ENCODE measurements at places on chromosomes 2 and 18.

GRCh38 chr2:204268458-204268857 is 276.8 kb upstream of the PARD3B start:
- DNase-seq = no peak

- no peak for DNase-seq
Observed at GRCh38 chr2:109144271-109144670, 15.3 kb downstream of the SH3RF3 start.

- no peak for DNase-seq
Observed at GRCh38 chr2:180319586-180320405, 312.7 kb upstream of the CWC22 start.

DNA sequence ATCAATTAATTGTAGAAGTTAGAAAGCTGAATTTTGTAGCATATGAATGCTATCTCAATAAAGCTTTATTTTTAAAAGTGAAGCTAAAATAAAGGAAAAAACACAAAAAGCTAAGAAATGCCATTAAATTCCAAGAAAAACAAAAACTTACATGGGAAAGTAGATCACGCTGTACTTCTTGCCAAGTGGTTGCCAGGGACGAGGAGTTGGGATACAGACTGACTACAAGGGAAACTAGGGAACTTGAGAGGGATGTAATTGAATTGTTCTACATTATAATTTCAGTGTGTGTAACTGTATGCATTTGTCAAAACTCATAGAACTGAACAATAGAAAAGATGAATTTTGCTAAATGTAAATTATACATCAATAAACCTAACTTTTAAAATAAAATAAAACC is 108.1 kb downstream of the DYM start:
- DNase-seq = no peak

GRCh38 chr2:194915485-194915884 is 741.5 kb upstream of the SLC39A10 start:
- no peak for DNase-seq

GRCh38 chr18:45384137-45384961 is 230.9 kb upstream of the SLC14A2 start:
- peak; percentile 10 for DNase-seq

DNA sequence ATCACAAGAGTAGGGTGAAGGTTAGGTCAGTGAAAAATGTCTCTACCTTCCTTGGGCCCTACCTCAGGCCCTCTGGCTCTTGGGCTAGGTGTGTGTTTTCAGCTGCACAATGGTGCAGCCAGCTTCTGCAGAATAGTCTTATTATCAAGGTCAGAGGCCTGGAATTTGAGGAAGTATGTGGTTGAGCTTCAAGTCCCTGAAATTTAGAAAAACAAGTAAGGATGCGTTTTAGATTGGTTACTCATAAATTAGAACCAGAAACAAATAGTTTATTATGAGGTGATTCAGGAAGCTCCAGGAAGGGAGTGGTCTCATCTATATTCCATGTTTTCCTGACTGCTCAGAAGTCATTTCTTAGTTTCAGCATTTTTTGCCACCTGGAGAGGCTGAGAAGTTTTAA is 204.2 kb upstream of the CELF4 start:
- no peak for DNase-seq

- no peak for DNase-seq
Observed at GRCh38 chr2:154455866-154456265, 242.6 kb upstream of the KCNJ3 start.

GRCh38 chr2:239298116-239298804 is 102.6 kb downstream of the HDAC4 start:
- DNase-seq = no peak

DNA sequence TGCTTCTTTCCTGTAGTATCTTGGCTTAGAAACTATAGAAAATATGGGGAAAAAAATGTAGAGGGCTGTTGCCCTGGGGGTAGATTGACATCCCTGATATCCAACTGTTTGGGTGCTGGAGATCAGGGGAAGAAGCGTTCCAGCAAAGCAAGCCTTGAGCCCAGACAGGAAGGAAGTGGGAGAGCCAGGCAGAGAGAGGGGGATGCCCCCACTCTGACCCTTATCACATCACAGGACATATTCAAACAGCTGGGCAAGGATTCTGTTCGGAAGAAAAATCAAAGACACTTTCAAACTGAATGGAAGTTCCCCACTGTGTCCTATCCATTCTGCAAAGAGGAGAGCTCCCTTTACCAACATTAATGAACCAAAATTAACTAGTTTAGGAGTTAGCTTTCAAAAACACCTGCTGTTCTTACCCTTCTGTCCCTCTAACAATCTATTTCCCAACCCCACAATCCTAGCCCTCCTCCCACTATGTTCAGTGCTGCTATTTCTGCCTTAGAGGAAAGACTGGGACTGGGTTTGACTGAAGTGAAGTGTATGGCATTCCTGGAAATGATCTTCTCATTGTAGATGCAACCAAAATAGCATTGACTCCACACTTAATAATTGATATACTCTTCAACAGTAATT is 16.9 kb upstream of the KCNG3 start:
- no peak for DNase-seq

GRCh38 chr2:108910541-108911396 is 78.3 kb downstream of the EDAR start:
- no peak for DNase-seq

- no peak for DNase-seq
Observed at GRCh38 chr2:134107402-134107801, 146.5 kb upstream of the MGAT5 start.

GRCh38 chr2:126775300-126775985 is 119.5 kb downstream of the GYPC start:
- DNase-seq = no peak

- no peak for DNase-seq
Observed at GRCh38 chr18:48020337-48021250, 90.1 kb upstream of the SMAD2 start.

DNA sequence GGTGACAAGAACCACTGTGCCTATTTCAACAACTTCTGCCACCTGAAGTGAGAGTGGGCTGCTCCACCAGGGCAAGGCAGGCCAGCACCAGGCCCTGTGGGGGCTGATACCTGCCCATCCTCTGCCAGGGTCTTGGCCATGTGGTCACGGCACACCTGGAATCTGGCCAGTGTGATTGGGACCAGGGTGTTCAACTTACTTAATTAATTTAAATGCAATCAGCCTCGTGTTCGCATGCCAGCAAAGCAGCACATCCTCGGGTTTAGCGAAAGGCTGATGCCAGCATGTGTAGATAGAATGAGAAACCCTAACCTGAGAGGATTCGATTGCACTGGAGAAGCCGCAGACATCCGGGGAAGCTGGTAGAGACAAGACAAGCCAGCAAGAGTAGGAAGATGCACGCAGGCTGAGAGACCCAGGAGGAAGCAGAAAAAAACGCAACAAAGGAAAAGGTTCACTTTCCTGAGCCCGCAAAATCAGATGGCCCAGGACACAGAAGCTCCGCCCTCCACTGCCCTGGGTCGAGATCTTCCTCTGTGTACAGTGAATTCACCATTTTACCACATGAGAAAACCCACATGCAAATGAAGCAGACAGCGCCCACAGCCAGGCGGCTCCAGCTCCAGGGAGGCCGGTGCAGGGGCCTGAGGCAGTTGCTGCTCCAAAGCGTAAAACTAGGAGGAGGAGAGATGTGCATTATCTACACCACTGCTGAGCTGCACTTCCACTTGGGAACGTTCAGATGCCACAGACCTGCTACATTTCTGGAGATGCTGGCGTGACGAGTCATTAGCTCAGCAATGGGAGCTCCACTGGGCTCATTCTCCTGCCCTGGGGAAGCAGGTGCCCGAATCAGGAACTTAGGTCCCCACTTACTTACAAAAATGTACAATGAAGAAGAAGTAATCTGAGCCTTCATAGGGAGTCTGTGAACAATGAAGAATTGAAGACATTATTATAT is 92.1 kb downstream of the TMEM18 start:
- DNase-seq = no peak

- DNase-seq = no peak
Observed at GRCh38 chr2:197057959-197058358, 131.5 kb upstream of the PGAP1 start.

- peak; percentile 41 for DNase-seq
Observed at GRCh38 chr2:100394111-100394641, 23.3 kb downstream of the CHST10 start.
